ENCODE measurements at places on chromosomes 5 and 9.

DNA sequence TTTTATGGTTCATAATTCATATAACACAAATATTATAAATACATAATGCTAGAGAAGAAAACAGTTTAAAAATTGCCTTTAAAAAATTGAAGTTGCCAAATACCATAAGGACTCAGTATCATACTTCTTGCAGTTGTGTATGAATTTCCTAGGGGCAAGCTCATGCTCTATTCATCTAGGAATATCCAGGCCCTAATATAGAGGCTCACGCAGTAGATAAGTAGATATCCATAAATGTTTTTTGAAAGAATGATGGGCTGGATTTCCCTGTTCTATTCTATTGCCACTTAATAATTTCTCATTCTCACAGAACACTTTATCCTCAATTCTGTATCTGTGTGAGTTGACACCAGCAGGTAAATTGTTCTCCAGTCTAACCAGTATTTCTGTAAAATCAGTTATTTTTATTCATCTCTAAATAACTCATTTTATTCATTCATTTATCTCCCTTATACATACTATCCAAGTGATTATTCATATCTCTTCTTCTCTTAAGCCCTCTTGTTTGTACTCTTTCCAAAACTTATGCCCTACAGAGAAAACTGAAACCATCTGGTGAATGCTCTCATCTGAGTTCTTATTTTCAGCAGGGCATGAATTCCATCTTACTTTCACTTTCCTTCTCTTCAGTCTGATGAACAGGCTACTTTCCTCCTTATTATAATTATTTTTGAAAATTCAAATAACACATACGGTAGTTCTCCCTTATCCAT, 97.1 kb downstream of the SLC44A1 start:
- DNase-seq = no peak

GRCh38 chr9:113690055-113690740, 185.9 kb upstream of the ZNF618 start:
- no peak for DNase-seq

DNA sequence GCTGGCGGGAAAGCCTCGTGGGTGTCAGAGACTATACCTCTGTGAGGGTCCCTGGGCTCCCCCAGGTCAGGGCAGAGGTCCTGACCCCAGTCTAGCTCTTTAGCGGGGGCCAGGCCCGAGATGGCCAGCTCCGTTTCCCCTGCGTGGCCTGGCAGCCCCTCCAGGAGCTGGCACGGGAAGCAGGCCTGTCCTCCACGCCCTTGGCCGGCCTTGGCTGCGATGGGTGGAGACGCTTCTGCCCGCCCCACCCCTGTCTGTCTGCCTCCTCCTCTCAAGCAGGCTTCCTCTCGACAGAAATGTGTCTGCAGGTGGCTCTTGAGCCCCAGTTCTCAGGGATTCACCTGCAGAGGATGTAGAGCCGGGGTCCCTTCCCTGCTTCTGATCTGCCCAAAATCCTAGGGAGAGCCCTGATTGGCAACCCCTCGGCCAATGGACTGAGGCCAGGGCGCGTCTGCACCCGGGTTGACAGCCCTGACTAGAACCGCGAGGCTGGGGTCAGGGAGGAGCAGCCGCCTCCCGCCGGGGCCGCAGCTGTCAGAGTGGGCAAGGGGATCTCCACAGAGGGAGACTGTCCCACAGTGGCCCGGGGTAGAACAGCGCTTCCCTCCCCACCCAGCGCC, 2.6 kb upstream of the GRIN1 start:
- no peak for DNase-seq

DNA sequence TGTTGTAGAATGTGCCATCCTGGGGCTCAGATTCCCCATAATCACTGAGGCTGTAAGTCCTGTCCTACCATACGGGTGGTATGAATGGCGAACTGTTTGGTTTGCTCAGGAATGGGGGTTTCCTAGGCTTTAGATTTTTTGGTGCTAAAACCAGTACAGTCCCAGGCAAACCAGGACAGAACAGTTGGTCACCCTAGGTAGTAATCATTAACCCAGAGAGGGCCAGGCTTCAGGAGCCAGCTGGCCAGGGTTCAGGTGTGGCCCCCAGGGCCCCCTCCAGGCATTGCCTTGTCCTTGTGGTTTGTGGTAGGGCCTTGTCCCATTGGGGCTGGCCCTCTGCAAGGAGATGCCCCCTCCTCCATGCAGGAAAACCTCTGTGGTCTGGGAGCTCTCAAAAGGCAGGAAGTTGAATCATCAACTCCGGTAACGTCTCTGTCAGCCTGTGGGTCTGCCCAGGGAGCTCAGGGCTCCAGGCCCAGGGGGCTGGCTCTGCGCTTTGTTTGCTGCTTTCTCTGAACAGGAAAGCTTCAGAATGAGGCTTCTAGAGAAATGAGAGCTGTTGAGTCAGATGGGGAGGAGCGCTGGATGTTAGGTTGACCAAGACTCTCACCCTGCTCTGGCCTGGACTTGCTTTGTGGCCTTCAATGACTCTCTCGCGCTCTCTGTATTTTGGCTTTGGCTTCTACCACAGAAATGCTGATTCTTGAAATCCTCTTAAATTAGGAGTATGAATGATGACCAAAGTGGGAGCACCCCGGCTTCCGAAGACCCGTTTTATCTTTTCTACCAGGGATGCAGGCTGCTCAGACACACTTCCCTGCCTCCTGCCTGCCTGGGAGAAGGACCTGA, 22.2 kb upstream of the JADE2 start:
- no peak for DNase-seq

- no peak for DNase-seq
Observed at GRCh38 chr9:115880221-115880885, 273.2 kb upstream of the PAPPA start.

DNA sequence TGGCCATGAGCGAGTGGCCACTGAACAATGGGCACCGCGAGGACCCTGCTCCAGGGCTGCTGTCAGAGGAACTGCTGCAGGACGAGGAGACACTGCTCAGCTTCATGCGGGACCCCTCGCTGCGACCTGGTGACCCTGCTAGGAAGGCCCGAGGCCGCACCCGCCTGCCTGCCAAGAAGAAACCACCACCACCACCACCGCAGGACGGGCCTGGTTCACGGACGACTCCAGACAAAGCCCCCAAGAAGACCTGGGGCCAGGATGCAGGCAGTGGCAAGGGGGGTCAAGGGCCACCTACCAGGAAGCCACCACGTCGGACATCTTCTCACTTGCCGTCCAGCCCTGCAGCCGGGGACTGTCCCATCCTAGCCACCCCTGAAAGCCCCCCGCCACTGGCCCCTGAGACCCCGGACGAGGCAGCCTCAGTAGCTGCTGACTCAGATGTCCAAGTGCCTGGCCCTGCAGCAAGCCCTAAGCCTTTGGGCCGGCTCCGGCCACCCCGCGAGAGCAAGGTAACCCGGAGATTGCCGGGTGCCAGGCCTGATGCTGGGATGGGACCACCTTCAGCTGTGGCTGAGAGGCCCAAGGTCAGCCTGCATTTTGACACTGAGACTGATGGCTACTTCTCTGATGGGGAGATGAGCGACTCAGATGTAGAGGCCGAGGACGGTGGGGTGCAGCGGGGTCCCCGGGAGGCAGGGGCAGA, 53.3 kb downstream of the JADE2 start:
- no peak for DNase-seq

DNA sequence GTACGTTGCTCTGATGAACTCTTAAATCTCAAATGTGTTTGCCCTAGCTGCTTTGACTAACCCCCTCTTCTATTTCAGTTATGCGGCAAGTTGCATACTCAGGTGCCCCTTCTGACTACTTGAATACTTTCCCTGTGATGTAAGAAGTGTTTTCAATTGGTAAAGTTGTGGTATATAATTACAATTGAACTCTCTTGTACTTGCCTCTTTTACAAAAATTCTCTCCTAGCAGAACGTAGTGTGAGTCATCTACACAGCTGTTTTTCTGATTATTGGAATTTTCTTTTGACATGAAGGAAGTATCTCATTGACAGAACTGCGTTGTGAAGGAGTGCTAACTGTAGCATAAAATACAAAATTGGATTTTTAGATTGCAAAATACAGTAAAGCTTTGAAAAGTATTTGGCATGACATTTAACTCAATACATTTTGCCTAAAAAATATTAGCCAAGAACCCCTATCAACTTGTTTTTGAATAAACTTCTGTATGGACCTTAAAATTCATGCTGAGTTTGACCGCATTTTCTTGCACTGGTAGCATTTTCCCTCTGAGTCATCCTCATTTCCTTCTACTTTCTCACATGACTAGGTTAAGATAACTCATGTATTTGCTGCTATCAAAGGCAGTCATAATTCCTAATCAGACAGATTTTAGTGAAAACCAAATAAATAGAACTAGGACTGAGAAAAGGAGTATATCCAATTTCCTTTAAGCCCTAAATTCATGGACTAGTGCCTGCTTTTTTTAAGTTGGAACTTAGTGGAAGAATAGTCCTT, 6.3 kb downstream of the CRHBP start:
- no peak for DNase-seq

DNA sequence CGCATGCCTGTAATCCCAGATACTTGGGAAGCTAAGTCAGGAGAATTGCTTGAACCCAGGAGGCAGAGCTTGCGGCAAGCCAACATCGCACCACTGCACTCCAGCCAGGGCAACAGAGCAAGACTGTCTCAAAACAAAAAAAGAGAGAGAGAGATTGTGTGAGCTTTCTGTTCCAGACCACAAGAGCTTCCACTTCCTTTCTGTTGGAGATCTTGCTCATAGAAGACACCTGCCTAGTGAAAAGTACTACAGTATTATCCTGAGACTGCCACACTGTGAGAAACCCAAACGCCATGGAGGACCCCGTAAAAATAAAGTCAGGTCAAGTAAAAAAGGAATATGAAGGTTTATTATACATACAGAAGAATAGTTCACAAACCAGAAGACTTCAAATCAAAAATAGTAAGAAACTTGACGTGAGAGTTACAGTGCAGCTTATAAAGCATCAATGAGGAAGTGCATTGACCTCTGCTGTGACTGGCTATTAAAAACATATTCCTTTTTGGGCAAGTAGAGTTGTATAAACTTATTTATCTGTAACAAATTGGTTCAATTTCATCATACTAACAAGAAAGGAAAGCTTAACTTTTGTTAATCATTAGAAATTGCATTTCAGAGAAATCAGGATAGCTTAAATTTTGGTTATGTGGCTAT, 4.3 kb upstream of the EMB start:
- no peak for DNase-seq

DNA sequence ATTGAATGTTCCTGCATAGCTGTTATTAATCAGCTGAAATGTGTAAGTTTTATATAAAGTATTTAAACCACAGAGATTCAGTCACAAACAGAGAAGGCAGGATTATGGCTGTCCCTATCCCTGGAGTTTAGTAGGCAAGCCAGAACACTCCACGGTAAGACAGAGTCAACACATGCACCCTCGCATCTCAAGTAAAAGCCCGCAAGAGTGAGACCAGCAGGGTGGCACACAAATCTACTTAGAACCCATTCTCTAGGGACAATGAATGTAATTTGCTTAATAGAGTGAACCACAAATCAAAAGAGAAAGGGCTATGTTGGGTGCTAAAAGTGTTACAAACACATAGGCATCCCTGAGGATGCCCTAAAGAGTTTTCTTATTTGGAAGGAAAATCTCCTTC, 35.1 kb downstream of the LPAR1 start:
- no peak for DNase-seq

DNA sequence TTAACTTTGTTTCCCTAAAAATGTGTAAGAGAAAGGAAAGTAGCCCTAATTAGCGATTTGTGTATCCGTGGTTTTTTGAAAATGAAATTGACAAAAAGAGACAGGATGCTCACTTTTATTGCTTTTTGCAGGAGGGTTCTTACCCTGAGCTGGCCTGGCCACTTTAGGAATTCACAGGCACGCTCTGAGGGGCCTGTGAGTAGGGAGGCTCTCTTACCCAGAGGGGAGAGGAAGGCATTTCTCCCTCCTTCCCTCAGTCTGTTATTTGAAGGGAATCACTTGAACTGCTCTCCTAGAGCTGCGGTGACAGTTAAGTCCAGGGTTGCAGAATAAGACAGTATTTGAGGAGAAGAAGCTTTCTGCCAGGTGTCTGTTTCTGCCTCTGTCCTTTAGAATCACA, 16.7 kb downstream of the PIK3R1 start:
- DNase-seq = no peak

DNA sequence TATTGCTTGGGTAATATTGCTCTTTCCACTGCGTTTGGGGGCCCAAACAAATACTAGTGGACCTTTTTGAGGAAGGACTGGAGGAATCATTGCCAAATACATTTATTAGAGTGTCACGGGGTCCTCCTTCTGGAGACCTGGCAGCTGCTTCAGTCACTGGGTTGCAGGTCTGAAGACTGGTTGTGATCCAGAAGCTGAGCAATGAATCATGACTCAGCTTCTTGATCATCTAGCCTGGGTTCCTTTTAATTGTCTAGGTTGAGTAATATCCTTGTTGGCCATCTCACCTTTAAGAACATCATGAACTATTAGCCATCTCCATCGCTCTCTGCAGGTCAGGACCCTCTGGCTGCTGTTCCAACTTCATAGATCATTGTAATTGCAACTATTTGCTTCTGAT, 15.4 kb upstream of the UBAP1 start:
- no peak for DNase-seq

DNA sequence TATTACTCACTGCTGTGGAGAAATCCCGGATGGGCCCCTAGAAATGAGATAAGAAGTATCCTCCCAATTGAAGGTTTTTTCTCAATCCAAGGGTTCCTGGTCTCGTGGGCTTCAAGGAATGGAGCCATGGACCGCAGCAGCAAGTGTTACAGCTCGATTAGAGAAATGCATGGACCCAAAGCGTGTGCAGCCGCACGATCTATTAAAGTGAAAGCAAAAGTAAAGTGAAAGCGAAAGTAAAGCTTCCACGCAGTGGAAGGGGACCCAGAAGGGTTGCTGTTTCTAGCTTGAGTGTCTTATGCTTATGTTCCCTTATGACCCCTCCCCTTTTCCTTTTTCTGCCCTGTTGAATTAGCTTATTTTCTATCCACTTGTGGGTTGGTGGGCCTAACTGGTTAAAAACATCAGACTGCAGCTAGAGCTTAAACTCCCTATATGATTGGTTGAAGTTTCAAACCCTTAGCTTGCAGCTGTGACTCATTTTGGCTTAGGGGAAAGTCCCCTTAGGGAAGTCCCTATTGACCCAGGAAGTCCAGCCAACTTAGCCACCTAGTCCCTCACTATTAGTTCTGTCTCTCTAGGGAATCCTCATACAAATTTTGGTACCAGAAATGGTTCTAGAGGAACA, 1111.8 kb downstream of the TAF11L14 start:
- DNase-seq = no peak

- DNase-seq = no peak
Observed at GRCh38 chr5:10701567-10702039, 59.4 kb downstream of the DAP start.

DNA sequence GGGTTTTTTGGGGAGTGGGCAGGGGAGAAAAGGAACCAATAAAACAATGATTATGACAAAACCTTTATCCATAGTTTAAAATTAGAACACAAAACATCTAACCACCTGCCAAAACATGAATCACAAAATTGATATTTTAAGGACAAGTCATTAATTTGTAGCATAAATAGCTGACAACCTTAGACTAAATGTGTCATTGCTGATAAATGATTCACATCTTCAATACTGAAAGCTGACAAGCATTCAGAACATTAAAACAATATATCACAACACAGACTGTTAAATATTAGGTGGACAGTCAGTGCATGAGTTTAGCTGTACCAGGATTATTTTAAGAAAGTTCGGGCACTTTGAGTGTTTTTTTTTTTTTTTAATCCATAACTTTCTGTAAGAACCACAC, 71.5 kb downstream of the NR3C1 start:
- no peak for DNase-seq

- DNase-seq = no peak
Observed at GRCh38 chr9:91208837-91209236, 152.9 kb downstream of the AUH start.

- no peak for DNase-seq
Observed at GRCh38 chr5:134580001-134580460, 52.6 kb downstream of the SAR1B start.
